Stimulated activated CD4-positive, alpha-beta T cell treated with anti-CD3 and anti-CD28 coated beads, Interleukin-4, amount 100 ng/mL, for 24 hours (primary cell): ENCODE measurements at places on chromosomes 2 and 18.
A peak's percentile ranks its signal among the peaks of the same experiment; 100 is the strongest.

DNA sequence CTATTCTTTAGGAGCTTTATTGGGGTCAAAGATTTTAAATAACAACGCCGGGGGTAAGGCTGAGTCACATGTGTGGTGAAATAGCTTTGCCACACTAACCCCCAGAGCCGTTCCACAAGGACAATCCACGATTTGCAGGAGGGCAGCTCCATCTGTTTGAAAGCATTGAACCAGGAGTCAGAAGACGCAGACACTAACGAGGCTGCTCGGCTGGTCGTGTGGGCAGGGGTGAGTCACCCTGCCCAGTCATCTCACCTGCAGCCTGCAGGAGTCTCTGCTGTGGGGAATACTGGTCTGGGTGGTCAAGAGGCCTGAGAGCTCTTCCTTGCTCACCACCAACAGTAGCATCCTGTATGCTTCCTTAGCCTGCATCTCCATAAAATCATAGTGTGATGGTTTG is 149.2 kb upstream of the NCK2 start:
- DNase-seq = peak; percentile 12

DNA sequence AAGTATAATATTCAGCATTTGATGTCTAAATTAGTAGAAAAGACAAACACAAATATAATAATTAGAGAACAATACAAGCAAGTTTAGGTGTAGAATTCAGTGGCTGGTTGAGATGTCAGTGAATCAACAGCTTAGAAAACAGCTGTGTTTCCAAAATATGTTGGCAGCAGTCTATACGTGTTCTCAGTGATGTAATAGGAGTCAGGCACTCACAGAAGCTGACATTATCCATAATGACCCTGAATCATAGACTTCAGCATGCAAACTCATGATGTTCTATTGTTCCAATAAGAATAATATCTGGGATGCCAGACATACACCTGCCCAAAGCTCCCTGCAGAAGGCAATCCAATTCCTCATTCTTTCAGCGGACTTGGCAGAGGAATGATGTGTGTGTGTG is 164.7 kb downstream of the SLC8A1 start:
- no peak for DNase-seq

GRCh38 chr2:220259662-220260061 is 632.2 kb downstream of the SLC4A3 start:
- no peak for DNase-seq

- no peak for DNase-seq
Measured at GRCh38 chr2:15112216-15112615, 448.9 kb downstream of the NBAS start.

DNA sequence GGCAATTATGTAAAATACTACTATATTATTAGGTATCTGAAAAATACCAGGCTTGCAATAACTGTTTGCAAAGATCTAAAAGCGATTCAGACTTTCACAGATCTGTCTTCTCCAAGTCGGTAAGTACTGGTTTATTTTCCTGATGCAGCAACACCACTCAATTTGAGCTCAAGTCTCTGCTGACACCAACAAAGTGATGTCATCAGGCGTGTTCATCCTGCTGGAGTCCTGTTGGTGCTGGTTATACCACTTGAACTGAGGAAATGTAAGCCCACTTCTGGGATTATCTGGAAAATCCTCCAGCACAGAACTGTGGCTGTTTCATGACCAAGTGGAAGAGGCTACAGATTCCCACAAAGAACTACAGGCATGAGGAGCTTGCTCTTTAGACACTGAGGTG is 267.6 kb downstream of the BCL2 start:
- DNase-seq = no peak

DNA sequence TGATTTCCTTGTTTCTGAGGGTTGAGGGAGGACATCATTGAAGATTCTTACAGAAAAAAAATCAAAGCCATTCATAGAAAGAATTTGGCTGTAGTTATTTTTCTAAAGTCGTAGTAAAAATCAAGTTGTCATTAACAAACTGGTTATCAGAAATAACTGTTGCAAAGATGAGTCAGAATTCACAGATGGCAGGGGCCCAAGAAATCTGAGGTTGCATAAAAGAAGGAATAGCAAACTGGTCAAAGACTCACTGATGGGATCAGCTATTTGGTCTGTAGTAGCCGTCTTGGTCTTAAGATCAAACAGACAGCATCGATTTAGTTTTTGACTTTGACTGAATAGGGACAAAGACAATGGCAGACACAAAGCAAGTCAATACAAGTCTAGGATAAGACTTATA is 334.3 kb downstream of the FIGN start:
- no peak for DNase-seq

DNA sequence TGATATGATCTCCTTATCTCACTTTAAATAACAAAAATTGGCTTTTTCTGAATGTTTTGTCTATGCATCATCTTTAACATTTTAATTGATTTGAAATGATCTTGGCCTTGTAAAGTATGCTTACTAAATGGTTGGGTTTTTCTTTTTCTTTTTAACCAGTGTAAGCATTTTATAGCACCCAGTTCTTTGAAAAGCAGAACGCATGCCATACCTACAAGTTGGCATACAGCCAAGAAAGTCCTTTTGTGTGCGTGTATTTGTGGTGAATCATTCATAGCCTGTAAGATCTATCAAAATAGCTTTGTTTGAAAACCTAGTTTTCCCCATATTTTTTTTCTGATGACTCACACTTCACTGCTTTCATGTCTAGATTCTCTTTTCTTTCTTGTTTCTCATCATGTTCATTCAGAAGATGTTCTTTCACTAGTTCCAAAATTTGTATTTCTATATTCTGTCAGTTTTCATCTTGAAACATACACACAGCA is 4.1 kb upstream of the VRK2 start:
- DNase-seq = peak; percentile 40

GRCh38 chr18:75364512-75365253 is 62.8 kb downstream of the SMIM21 start:
- DNase-seq = no peak

DNA sequence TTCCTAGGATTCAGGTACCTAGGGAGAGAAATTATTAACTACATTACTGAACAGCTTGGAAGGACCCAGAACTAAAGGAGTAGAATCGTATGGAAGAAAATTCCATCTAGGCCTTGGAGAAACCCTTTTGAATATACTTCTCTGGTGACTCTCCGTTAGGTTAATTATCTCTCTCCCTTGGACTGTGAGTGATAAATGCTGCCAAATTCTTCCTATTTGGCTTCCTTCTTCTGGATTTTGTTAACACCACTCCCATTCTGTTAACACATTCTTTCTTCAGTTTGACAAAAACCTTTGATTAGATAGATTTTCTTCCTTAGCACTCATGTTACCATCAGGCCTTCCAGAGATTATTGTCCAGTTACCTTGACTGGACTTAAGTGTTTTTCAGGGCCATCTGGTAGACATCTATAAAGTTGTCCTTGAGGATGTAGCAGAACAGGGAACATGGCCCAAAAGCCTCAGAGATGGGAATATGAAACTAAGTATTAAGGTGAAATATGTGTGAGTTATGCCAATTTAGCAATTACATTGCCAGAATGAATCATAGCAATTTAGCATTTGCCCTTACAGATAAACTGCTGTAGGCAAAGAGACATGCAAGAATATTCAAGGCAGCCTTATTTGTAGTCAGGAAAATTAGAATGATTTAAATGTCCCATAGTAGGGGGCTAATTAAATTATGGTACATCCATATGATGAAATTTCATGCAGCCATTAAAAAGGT is 6.7 kb downstream of the CYP27A1 start:
- no peak for DNase-seq

GRCh38 chr2:81513328-81513727 is 1208.8 kb upstream of the LRRTM1 start:
- DNase-seq = no peak

GRCh38 chr2:20421988-20422370 is 24.9 kb upstream of the RHOB start:
- no peak for DNase-seq

GRCh38 chr18:47748847-47749599 is 181.4 kb downstream of the SMAD2 start:
- DNase-seq = peak; percentile 81

DNA sequence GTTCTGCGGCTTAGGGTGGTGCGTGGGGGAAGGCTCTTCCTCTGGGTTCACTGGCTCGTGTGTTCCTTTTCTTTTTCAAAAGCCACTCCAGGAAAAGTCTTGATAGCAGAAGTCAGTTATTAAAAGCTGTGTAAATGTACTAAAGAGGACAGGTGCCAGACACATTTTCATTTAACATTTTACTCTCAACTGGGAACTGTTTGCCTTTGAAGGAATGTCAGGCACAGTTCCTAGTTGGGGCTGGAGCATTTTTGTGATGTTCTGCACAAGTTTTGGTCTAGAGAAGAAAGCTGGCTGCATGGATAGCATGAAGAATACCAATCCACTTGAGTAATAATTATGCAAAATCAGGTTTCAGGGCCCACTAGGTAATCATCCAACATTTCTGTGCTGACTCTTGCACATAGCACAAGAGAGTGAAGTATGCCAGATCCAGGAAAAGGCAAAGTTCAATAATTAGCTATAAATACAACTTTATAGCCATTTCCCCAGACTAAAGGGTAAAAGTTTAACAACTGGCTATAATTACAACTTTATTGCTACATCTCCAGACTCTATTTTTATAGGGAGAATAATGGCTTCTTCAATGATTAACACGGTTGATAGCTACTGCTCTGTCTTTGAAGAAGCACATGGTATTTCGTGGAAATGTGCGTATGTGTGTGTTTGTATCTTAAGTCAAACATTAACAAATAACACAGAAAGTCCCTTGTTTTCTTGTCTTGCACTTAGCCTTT is 16.2 kb downstream of the SCYGR8 start:
- DNase-seq = no peak

- DNase-seq = no peak
Measured at GRCh38 chr18:54238173-54238936, 13.9 kb upstream of the MBD2 start.

DNA sequence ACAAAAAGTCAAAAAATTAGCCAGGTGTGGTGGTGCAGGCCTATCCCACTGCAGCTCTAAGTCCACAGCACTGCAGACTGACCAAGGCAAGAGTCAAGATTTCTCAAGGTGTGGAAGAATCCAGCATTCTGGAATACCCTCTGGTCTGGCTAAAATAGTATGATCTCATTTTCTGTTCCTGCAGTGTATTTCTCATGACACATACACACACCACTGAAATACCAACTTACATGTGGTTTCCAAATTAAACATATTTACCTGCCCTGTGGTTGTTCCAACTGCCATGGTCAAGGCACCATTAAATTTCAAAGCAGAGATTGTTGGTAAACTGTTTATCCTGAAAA is 30.9 kb downstream of the NOL10 start:
- no peak for DNase-seq

GRCh38 chr18:11963991-11964484 is 17.3 kb upstream of the IMPA2 start:
- no peak for DNase-seq

GRCh38 chr18:35289293-35289692 is 736 bp downstream of the ZSCAN30 start:
- DNase-seq = no peak

- no peak for DNase-seq
Measured at GRCh38 chr2:202848813-202849212, 22.8 kb downstream of the ICA1L start.

DNA sequence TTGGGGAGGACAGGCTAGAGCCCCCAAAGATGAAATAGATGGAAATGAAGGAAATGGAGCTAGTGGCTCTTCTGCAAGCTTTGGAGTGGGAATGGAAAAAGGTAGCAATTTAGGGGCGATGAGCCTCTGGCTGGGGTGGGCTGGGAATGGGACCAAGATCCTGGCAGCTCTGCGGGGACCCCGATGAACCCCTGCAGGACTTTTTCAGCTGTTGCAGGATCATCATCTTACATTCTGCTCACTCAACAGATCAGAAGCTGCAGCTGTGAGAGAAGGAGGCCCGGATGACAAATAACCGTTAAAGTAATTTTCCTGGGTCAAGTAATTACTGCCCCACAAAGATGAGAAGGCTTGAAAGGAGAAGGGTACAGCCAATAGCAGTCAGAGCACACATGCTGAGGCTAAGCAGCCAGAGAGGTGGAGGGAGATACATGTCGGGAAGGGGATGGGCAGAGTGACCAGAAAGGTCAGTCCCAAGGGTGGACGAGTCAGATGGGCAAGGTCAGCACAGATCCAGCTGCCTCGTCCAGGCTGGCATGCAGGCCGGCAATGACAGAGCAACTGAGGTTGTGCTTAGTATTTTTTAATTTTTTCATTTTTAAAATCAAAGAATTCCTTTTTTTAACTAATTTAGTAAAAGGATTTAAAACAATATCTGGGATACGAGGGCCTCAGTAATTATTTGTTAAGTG is 245.0 kb upstream of the RAB6C start:
- no peak for DNase-seq

- no peak for DNase-seq
Measured at GRCh38 chr18:51857989-51858388, 482.0 kb upstream of the DCC start.

- no peak for DNase-seq
Measured at GRCh38 chr2:207341112-207341750, 175.5 kb upstream of the KLF7 start.

GRCh38 chr2:182814380-182814779 is 52.1 kb downstream of the FRZB start:
- no peak for DNase-seq

GRCh38 chr2:239916205-239917124 is 108.7 kb downstream of the NDUFA10 start:
- DNase-seq = no peak

- no peak for DNase-seq
Measured at GRCh38 chr18:47842836-47843235, 87.6 kb downstream of the SMAD2 start.

- no peak for DNase-seq
Measured at GRCh38 chr2:231970461-231970860, 8.9 kb downstream of the DIS3L2 start.

- no peak for DNase-seq
Measured at GRCh38 chr18:44789710-44790109, 109.0 kb downstream of the SETBP1 start.
